ENCODE measurements at places on chromosomes 2 and 18. TPM values are rescaled to one million over a fixed set of nuclear protein-coding genes. Genes with fewer than 3 reads are reported as not detected.

GRCh38 chr2:72548081-72548764 is 277.6 kb downstream of the EXOC6B start:
- no peak for DNase-seq

- no peak for DNase-seq
Measured at GRCh38 chr2:216107760-216108159, 1.4 kb upstream of the XRCC5 start.

GRCh38 chr2:241926541-241927311 is 57.2 kb downstream of the RTP5 start:
- no peak for DNase-seq

- no peak for DNase-seq
Measured at GRCh38 chr2:118657466-118657865, 190.0 kb downstream of the EN1 start.

GRCh38 chr2:233098618-233099017 is 38.5 kb downstream of the INPP5D start:
- DNase-seq = no peak

GRCh38 chr2:191474464-191474863 is 203.5 kb upstream of the NABP1 start:
- no peak for DNase-seq

DNA sequence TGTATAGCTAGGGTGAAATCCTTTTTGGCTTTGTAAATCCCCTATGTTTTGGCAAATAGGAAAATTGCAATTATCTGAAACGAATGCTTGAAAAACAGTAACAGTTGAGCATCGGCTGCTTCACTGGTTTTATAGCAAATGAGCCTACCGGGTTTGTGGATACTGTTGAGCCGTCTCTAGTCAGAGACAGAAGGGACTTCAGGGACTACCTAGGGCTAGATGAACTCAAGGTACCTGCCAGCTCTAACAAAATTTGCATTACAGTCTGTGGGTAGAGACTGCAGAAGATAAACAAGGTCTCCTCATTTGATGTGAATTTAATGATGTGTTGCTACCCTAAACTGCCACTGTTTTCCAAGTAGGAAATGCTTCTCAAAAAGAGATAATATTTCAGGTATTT is 101.1 kb downstream of the EML6 start:
- no peak for DNase-seq

Gene NFU1
- total RNA-seq = 64.8 TPM

Gene HOXD12
- total RNA-seq = 1.7 TPM

Gene CD226
- total RNA-seq = 6.4 TPM

Gene SH3RF3
- total RNA-seq = 10.8 TPM

Gene LRRTM4
- 0.98 TPM for total RNA-seq

Gene CKAP2L
- 1.2 TPM for total RNA-seq

Gene METAP1D
- 8.8 TPM for total RNA-seq

Gene MBOAT2
- 32.9 TPM for total RNA-seq
